Fibroblast of upper back skin (primary cell): ENCODE measurements at places on chromosomes 1 and 21.
A peak's percentile ranks its signal among the peaks of the same experiment; 100 is the strongest.

GRCh38 chr1:112704391-112704933, 2.5 kb downstream of the RHOC start:
- DNase-seq: no peak

DNA sequence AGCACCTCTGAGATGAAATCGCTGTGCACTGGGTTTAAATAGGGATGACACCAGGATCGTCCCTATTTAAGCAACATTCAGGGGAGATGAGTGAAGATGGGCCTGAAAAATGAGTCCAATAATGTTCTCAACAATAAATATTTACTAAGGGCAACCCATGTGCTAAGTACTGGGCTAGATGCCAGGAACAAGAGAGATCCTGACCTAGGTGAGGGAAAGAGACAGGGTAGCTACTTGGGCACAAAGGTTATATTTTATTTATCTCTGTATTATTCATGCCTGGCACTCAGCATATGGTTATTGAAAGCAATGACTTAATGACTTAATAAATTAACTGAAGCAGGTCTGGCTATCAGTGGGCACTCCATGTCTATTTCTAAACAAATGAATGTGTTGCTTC, 27.4 kb upstream of the AVPR1B start:
- no peak for DNase-seq

DNA sequence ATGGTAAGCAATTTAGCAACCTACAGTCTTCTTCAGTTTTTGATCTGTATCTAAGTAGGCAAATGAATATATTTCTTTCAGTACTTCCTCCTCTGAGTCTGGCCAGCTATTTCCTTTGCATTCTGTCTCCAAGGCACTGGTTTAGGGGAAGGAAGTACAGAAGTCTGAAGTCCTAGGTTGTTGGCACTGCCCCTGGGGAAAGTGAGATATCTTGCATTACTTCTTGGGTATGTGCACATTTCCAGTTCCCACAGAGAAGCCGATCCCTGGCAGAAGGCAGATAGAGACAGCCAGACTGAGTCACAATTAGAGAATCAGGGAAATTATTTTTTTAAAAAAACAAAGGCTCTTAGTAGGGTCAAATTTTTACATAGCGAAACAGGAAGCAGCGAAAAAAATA, 98.8 kb downstream of the RASAL2 start:
- peak; percentile 51 for DNase-seq

- DNase-seq: no peak
These were observed at the start of gene C1orf232 for GRCh38 chr1:26168410-26169197. TSS of gene C1orf232 (minus strand) at chr1:26168963. CDS start at chr1:26168499, 464 bp downstream.

DNA sequence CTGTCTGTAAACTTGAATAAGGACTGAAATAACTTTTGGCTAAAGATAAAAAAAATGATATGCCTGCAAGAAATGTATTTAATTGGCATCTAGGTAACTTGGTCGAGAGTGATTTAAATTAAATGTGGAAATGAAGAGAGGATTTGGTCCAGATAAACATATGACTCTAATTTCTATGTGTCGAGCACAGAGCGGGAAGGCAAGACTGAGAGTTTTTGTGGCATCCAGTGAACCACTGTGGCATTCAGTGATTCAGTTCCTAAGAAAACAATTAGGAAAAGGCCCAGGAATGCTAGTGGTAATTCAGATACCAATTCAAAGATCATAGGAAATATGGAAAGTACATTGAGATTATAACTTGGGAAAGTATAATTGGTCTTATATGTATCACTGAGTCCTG, 39.6 kb downstream of the PDE4B start:
- DNase-seq: peak; percentile 67

DNA sequence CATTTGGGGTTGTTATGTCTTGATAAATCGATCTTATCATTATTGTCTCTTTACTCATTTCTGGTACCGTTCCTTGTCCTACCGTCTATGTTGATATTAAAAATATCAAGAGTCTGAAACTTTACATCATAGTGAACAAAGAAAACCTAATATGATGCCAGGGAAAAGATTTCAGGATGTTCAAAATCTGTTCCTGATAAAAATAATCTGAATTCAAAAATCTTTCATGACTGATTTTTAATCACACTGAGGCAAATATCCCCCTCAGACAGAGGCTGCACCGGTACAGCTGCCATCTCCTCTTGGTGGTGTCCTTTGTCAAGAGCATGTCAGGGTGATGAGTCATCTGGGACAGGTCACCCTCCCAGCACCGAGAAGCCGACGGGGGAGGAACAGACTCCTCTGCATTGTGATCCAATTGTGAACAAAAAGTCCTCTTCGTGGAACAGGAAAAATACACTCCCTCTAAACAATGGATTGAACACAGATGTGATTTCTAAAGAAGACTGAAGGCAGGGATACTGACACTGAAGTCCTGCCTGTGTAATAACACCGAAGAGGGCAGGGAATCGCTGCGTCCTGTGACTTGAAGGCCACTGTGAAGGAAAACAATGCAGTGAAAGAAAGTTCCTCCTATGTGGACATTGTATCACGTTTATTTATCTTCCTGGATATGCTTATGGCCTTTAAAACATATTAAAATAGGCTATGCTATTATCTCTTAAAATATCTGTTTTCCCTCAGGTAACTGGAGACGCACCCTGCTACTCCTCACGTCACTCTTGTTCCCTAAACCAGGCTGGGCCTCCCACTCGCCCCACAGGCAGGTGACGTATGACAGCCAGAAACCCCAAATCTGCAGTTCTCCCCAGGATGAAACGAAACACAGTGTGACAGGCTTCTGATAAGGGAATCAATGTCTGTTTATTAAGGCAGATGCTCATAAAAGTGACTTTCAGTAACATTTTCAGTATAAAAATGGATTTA, 4.3 kb upstream of the SPATC1L start:
- peak; percentile 50 for DNase-seq
